ENCODE measurements at places on chromosomes 6 and 20.

GRCh38 chr6:16092140-16092539, 36.7 kb upstream of the MYLIP start:
- no peak for DNase-seq

GRCh38 chr20:57594092-57594951, 25.9 kb downstream of the ZBP1 start:
- peak; percentile 25 for DNase-seq

DNA sequence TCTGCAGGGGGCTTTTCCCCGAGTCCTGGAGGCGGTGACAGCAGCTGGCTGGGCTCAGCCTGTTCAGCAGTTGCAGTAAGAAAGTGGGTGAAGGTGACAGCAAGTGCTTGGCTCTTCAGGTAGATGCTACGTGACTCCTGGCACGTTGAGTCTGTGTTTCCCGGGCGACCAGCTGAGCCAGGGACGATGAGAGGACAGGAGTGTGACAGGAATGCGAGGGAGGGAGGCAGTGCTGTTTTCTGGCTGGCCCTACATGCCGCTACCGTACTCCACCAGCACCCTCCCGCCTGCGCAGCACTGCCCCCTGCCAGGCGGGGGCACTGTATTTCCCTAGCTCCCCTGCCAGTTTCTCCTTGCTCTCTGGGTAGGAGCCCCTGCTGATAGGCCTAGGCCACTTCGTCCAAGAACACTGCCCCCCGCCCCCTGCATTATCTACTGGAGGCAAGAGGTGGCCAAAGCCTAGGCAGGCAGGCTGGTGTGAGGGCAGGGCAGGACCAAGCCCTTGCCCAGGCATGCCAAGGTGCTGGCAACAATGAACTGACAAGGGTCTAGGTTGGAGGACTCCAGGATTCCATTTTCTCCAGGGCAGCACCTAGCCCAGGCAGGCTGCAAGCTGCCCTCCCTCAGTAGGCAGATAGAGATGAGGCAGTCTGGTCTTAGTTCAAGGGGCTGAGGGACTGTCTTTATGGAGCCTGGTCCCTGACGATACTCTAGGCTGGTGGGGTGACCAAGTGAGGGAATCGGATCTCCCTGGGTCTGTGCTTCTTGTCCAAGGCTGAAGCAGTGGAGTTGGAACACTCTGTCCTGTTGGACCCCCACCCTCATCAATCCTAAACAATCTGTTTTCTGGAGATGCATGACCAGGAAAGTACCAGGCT, 19.2 kb downstream of the MRPS18A start:
- peak; percentile 62 for DNase-seq

- no peak for DNase-seq
These were observed 18.3 kb downstream of the TRIM38 start for GRCh38 chr6:25980935-25981334.

DNA sequence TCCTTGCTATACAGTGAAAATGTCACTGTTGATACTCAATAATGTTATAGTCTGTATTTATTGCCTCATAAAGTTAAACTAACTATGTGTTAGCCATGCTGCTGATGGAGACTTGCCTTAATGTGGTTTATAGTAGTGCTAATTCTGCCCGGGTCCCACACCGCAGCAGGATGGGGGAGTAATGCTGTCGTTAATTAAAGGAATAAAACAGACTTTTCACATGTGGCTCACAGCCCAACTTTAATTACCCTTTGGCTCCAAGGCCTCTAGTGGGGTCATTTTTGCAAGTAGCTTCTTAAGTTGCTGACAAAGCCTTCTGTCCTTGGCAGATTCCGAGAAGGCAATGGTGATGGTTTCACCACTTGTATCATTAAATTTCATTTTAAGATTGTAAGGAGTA, 634.3 kb downstream of the TBC1D32 start:
- no peak for DNase-seq

DNA sequence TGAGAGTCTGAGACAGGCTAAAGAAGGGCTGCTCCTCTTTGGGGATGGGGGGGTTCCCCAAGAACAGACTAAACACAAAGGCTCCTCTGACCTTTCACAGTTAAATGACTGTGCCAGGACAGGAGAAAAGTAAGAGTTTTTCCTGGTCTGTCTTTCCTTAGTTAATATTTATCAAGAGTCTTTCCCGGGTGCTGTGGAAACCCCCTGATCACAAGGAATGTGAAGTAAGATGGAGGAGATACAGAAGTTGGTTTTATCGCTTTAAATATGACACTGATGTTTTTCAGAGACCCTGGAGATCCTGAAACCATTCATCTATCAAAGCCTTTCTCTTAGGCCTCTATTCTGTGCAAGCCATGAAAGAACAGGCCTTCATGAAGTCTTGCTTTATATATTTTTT, 105.8 kb downstream of the RNF144B start:
- DNase-seq: no peak

DNA sequence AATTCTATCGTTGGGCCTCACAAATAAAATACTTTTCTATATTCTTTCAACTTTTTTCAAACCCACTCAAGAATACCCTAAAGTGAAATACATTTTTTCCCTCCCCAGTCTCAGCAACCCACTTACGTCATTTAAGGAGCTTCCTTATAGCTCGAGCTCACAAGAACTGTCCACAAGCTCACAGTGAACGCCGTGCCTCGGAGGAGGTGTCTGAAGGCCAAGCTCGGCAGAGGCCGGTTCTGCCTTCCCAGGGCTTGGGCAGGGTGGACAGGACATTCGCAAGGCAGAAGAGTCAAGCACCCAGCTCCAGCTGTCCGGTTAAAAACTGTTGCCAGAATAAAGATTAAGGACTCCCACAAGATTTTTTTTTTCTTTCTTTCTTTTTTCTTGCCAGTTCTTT, 802.3 kb downstream of the QKI start:
- DNase-seq: no peak

DNA sequence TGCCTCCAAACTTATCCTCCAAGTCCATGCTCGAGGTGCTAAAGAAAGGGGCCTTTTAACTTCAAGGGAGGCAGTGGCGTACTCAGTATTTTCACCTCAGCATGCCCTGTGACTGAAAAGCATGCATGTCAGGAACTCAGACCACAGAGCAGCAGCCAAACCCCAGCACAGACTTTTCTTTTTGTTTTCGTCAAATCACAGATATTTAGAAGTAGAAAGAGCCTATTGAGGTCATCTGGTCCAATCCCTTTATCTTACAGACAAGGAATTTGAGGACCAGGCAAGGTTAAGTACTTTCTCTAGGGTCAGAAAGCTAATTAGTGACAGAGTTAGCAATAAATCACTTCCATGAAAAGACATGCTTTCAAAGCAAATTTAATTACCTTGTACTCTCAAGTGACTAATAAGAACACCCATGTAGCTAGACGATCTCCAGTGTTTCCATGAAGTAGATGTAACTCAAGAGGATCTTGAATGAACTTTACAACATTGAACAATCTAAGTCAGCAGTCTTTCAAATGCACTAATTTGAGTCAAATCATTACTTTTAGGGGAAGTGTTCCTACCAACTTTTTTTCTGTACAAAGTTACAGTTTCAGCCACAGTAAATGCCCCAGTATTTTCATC, 35.9 kb downstream of the MOXD1 start:
- DNase-seq: peak; percentile 29

DNA sequence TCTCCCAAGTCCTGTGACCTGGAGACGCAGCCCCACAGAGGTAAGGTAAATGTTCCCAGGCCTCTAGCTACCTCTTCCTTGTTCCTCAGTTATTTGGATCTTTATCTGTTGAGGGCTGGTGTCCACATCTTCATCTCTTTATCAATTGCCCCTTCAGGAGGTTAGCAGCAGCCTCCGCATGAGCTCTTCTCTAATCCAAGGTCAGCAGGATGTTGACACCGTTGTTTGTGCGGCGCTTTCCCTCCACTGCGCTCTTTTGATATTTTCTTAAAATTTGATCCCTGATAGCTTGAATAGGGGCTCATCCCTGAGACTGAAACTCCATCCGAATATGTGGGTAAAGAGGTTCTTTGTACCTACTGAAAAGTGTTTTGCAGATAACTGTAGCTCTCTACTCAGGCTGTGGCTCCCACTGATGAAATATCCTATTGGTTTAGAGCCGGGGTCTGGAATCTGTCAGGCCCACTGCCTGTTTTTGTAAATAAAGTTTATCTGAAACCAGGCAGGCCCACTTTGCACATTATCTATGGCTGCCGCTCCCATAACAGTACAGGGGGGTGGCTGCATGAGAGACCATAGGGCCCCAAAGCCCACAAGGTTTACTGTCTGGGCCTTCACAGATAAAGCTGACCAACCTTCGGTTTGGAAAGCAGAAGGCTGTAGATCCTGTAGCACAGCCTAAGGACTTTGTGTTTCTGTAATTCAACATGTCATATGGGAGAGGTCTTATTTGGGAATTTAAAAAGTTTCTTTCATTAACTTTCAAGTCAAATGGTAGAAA, 362.6 kb downstream of the QKI start:
- DNase-seq: no peak

DNA sequence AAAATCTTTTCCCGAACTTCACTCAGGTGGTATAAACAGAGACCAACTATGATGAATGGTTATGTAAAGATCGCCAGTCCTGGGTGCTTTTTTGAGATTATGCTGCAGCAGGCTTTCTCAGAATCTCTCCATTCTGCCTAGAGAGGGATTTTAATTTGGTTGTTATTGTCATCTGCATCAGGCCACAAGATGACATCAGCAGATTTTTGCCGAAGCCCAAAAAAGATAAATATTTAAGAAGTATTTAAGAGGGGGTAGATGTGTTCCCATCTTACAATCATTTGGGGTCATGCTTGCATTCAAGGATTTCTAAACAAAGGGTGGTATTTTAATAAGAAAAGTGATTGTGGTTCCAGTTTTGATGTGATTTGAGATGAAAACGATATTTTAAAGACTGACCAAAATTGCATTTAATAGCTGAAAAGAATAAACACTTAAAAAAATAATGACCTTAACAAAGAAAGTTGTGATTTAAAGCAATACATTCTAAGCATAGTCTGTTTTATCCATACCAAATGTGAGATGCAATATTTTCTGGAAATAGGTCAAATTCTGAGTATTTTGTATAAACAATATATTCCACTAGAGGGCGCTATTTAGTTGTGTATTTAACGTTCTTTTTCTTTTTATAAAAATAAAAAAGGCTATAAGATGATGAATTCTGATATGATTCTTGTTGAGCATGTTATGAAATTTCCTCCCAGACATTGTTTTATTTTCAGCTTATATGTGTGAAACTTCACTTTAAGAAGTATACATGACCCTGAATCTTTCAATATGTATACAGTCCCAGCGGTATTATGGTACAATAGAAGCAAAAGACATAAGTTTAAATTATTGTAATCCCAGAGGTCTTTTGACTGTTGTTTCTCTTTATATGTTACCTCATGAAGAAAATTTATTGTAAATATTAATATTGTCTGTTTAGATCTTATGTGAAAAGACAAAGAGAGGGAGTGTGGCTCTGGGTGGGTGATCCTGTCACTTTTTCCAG, 51.0 kb upstream of the ZFP64 start:
- peak; percentile 16 for DNase-seq

GRCh38 chr20:63577317-63577894, 3.4 kb upstream of the HELZ2 start:
- DNase-seq: no peak

DNA sequence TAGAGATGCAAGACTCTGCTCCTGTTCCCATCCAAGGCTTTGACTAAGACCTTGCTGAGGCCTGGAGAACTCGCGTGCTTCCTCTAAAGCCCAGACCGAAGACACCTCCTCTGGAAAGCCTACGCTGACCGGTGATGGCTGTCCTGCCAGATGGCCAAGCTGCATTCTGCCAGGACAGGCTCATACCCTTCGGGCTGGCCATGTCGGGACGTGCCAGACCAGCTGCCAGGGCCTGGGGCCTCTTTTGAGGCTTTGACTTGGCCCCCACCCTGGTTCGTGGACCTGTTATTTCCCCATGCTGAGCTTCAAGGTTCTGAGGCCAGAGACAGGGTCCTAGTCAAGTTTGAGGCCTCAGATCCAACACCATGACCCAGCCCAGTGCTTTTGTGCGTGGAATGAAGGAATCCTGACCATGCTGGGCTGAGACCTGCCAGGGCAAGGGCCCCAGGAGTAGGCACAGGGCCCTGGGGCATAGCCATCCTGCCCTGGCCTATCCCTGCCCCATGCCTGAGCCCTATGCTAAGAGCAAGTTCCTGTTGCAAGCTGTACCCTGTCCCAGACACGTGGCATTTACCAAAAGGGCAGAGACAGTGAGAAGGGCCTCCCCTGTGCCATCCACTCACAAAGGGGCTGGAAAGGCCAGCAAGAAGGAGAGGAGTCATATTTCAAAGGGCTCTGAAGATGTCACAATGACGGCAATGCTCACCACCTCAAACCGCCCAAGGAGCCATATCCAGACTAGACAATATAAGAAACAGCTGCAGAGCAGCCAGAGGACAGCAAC, 42.8 kb downstream of the MRPL14 start:
- DNase-seq: peak; percentile 67

DNA sequence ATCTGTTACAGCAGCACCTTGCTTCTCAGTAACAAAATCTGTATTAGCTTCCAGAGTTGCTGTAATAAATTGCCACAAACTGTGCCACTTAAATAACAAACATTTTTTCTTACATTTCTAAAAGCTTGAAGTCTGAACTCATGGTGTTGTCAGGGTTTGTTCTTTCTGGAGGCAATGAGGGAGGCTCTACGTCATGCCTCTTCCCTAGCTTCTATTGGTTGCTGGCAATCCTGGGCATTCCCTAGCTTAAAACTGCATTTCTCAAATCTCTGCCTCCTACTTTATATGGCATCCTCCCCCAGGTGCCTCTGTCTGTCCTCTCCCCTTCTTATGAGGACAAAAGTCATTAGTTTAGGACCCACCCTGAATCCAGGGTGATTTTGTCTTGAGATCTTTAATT, 41.6 kb upstream of the TMEM244 start:
- DNase-seq: no peak

DNA sequence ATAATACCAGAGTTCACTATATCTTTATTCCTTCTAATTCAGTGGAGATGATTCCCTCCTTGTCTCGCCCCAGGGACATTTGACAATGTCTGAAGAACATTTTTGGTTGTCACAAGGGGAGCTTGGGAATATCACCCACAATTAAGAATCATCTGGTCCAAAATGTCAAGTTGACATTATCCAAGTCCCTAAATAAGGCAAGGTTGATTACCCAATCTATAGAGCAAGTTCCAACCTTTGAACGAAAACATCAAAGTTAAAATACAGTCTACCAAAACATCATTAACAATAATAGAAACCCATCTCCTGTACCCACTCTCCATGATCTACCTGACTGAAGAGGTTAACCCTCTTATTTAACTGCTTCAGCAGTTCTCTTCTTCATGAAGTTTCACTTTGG, 15.6 kb downstream of the DEK start:
- no peak for DNase-seq

- DNase-seq: peak; percentile 60
These were observed 381.6 kb downstream of the LAMA2 start for GRCh38 chr6:129264480-129265045.

DNA sequence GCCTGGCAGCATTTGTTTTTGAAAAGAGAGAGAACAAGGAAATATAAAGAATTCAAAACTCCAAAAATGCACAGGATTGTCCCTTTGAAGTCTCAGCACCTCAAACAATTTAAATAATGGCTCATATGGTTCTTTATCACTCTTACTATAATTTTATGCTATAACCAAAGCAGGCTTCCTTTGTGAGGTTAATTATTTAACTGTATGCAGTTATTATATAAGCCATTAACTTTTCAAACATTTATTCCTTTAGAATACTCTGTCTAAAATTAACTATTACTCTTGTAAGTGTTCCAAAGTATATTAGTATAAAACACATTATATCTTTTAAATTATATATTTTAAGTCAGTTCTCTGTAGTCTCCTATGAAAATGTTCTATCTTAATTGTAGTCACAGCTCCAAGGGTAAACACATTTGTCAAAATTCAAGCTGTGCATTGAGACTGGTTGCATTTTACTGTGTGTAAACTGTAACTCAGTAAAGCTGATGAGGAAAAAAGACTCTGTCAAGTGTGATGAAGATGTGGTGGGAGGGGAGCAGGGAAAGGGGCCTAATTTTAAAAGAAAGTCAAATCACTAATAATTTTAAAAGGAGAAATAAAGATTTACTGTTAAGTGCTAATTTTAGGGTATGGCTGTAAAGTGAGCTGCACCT, 20.0 kb upstream of the PLAGL1 start:
- no peak for DNase-seq
